ENCODE measurements at places on chromosomes 2 and 18.
A peak's percentile ranks its signal among the peaks of the same experiment; 100 is the strongest.

GRCh38 chr2:78999406-78999805 is 26.1 kb upstream of the REG3G start:
- DNase-seq, result no peak

- no peak for DNase-seq
These were observed 10.3 kb upstream of the DNAJC10 start for GRCh38 chr2:182705761-182706160.

GRCh38 chr2:186032102-186032738 is 293.6 kb downstream of the FSIP2 start:
- DNase-seq, result no peak

DNA sequence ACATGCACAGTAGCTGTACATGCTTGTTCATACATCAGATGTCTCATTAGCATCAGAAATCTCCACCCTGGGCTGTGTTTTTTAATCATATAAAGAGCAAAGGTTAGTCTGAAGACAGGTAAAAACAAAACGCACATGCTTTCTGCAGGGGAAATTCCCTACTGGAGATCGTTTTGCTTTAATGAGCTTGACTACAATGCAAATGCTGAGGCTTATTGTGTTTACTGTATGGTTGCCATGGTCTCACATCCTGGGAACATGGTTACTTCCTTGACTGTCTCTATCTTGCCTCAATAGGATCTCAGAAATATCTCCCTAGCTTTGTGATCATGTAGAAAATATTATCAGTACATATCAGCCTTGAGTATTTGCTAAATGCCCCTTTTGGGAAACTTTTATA is 336.5 kb upstream of the TFPI start:
- DNase-seq, result no peak

DNA sequence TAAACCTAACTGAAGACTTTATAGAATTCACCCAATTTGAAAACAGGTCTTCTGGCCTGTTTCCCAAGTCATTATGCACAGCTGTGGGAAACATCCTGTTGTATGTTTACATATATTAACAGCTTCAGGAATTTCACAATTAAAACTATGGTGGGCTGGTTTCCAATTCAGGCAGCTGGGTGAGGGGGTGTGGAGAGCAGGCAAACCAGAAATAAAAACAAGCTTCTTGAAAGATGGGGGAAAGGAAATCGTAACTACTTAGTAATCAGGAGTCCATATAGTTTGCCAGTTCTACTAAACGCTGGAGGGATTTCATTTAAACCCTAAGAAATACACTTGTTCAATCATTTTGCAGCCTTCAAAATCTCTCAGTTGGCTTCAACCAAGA is 22.8 kb downstream of the ATP8B1 start:
- DNase-seq, result no peak

- no peak for DNase-seq
These were observed 41.4 kb upstream of the ALPP start for GRCh38 chr2:232336981-232337720.

DNA sequence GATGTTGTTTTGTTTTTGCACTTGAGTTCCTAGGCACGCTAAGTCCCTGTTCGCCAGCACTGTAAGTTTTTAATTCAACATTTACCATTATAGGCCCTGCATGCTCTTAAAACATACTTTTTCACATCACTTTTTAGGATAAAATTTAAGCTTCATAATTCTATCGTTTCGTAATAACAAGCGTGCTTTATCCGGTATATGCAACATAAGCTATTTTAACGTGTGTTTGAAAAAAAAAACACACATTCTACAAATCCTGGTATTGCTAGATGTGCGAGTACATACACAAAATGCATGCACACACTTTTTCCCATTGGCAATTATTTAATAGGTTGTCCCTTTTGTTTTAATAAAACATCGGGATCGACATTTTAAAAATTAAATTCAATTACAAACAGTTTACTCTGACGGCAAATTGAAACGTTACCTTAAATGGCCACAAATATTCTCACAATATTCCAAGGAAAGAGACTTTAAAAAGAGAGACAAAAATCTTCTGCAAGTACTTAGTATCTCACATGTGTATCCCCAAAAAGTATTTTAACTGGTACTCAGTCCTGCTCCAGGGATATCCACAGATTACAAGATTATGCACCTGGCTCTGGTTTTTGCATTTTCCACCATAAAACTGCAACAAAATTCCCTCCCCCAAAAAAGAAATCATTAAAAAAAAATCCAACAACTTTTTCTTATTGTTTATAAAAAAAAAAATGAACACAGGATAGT is 1.0 kb upstream of the TCF4 start:
- no peak for DNase-seq

DNA sequence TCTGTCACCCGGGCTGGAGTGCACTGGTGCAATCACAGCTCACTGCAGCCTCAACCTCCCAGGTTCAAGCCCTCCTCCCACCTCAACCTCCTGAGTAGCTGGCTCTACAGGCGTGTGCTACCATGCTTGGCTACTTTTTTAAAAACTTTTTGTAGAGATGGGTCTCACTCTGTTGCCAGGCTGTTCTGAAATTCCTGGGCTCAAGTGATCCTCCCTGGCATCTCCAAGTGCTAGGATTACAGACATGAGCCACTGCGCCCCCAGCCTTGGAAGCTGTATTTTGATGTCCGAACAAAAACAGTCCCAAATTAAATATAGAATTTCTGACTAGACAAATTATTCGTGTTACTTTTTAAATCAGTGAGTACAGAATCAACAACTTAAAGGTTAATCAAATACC is 97.4 kb downstream of the ZNF516 start:
- DNase-seq, result no peak

GRCh38 chr2:25586726-25587144 is 86.6 kb downstream of the DTNB start:
- no peak for DNase-seq

DNA sequence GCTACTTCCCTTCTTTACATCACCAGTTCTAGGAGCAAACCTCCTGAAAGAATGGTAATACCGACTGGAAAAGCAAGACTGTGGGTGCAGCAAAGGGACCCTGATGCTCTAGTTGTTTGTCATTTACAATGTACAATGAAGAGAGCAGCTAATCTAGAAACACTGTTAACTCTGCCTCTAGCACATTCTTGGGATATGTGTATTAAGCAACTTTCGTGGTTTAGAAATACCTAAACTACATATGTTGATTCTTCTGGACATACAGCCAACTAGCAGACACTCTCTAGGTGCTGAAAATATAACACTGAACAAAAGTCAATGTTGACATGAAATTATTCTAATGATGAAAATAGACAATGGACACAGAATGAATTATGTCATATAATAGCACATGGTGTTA is 440.3 kb upstream of the MC4R start:
- no peak for DNase-seq

GRCh38 chr2:85976106-85976920 is 87.5 kb upstream of the ST3GAL5 start:
- no peak for DNase-seq

GRCh38 chr2:118006861-118007260 is 7.0 kb downstream of the CCDC93 start:
- DNase-seq, result no peak

DNA sequence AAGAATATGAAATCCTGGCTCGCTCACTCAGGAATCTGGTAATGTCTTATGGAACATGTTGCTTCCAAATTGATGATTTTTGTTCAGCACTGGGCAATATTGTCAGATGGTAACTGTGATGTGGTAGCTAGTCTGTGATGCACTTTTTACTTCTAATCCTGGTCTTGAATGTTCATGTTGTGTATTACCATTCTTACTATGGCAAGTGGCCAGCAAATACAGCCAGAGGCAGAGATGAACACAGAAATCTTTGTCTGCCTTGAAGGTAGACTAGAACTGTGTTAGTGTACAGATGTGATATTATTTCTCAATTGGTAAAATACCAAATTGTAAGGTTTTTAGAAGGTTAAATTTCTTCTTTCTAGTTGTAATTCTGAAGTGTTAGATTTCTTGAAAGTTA is 83.3 kb downstream of the UBE2E3 start:
- peak; percentile 0 for DNase-seq

- DNase-seq, result no peak
These were observed 166.6 kb upstream of the TANK start for GRCh38 chr2:160993654-160994061.

DNA sequence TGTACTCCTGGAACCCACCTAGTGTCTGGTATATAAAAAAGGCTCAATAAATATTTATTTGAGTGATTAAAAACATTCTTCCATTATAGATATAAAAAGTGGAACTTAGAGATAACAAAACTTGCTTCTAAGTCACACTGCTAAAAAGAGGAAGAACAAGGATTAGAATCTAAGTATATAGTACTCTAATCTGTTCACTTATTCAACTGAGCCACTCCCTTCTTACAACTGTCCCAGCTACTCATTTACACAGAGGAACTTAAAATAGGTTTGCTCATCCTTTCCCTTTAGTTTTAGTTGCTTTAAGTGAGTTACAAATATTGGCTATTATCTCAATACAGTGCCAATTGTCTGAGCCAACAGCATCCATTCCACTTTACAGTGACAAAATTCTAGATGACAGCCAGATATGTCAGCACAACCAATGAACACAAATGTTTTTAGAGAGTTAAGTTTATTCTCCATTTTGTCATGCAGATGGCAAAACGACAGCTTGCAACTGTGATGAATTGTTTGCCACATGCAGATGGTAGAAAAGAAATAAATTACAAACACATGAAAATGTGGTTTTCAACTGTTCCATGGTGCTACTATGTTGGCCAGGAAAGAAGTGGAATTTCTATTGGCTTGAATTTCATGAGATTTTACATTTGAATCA is 280.7 kb upstream of the ZC3H15 start:
- DNase-seq, result no peak

GRCh38 chr2:239311132-239312040 is 89.4 kb downstream of the HDAC4 start:
- peak; percentile 36 for DNase-seq

- no peak for DNase-seq
These were observed 151.8 kb downstream of the B3GNT2 start for GRCh38 chr2:62347563-62348270.

DNA sequence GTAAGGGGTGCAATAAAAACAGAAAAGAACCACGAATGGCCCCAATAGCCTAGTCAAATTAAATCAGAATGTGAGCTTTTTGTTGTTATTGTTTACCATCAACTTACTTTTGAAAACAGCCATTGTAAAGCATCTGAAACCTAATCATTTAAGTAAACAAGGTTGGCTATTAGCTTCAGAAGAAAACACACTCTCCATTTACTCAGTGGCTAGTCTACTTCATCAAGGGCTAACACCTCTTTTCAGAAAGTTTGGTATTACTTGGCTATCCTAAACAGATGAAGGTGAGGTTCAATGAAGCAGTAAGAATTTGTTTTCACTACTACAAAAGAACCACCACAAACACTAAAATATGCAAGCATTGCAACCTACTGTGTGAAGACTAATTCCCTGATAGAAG is 398.0 kb downstream of the CDH2 start:
- no peak for DNase-seq

- DNase-seq, result no peak
These were observed 42.3 kb upstream of the PTPRM start for GRCh38 chr18:7524786-7525185.

- no peak for DNase-seq
These were observed 140.0 kb upstream of the ST6GAL2 start for GRCh38 chr2:107025869-107026380.

DNA sequence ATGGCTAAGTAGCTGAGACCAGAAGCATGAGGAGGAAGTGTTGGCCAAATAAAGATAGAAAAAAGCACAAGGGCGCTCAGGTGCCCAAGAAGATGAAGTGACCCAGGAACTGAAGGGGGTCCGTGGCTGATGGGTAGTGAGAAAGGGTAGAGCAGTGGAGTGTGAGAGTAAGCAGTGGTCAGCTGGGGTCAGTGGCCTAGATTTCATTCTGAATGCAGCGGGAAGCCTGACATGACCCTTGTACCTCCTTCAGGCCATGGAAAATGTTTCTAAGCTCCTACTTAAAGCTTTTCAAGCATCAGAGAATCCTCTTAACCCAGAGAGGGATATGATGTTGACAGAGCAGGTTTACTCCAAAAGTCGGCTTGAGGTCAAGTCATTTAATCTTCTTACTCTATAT is 89.0 kb upstream of the UNC80 start:
- no peak for DNase-seq

GRCh38 chr2:176535467-176536113 is 266.3 kb downstream of the MTX2 start:
- DNase-seq, result no peak

GRCh38 chr2:142965443-142965842 is 88.0 kb downstream of the KYNU start:
- no peak for DNase-seq

DNA sequence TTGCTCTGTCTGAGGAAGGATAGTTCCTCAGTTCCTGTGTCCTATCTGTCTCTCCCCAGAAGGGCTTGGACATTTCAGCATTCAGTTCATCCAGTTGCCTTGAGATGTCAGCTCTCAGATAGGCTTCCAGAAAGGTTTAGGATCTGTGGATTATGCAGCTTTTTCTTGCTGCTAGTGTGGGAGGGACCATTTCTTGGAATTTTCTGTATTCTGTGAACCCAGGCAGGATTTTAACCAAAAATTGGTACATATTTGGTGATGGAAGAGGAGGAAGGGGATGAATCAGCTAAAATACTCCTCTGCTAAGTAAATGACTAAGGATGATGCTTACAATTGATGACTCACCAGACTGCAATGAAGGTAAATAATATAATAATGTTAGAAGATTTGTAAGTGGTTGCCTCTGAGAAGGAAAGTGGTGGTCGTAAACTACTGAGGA is 58.6 kb upstream of the DOCK10 start:
- no peak for DNase-seq

- DNase-seq, result no peak
These were observed 29.3 kb downstream of the MRPL19 start for GRCh38 chr2:75675908-75676307.

DNA sequence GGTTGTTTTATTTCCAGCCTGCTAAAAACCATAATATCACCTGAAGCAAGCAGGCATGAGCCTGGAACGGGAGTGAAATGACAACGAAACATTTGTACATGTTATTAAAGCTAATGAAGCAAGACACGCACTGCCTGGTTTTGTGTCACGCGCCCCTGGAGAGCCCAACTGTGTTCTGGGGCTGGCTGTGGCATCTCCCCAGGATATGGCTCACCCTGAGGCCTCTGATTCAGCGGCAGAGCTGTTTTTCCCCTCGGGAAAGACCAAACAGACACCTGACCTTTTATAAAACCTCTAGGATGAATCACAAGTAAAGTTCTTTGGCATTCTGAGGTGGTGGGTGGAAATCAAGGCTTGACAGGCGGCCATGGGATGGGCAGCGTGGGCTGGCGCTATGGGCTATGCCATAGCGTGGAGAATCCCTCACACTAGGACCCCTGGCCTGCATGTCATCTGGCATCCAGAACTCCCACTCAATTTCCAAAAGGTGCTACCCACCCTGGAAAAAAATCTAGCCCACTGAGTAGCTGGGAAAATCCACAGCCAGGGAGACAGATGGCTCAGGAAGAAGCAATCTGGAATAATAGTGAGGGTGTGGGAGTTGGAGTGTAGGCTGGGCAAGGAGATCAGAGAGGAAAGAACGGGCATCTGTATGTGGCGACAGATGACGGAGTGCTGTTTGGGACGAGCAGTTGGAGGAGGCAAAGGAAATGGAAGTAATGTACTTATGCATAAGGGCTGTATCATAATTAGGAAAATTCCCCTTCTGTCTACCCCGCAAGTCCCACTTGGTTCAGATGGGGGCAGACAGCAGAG is 262.0 kb downstream of the AFF3 start:
- no peak for DNase-seq

GRCh38 chr18:10878703-10879102 is 270.7 kb downstream of the PIEZO2 start:
- no peak for DNase-seq

- no peak for DNase-seq
These were observed 384.3 kb upstream of the LYPD1 start for GRCh38 chr2:133054297-133054696.

Measured in nucleus accumbens (tissue), 56 donors.